ENCODE measurements at places on chromosomes 3 and 15. TPM values are rescaled to one million over a fixed set of nuclear protein-coding genes. Genes with fewer than 3 reads are reported as not detected.

DNA sequence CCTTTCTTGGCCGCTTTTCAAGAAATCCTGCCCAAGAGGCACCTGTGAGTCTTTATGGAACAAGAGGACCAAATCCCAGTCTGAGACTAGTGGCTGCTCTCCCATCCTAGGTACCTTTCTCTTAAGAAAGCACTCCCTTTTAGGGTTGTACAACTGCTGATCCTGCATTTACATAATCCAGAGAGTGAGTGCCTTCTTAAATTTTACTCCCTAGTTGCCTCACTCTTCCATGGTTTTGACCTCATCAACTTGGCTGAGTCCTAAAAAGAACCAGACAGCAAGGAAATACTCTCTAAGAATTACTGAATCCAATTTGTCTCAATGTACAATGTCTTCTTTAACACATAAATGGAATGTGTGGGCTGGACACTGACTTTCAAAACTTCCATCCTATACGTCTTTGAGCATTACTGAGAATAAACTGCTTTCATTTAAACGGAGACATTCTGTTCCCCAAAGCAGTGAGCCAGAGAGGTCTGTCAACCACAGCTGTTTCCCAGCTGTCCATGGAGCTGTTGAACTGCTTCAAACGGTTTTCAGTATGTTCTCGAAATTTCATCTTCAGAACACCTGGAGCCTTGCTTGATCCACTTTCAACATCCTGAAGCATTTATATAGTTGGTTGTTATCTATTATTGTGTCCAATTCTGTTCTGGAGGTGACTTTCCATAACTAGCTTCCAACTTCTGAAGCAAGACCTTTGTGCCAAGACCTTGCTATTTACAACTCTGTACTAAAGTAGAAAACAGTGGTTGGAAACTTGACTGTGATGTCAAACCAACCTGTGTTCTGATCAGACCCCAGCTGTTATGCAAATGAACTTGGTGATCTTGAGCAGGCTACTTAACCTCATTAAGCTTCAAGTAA, 179.1 kb downstream of the SLC9A9 start:
- no peak for DNase-seq

GRCh38 chr3:119998166-119998565, 96.1 kb downstream of the GSK3B start:
- DNase-seq = no peak

DNA sequence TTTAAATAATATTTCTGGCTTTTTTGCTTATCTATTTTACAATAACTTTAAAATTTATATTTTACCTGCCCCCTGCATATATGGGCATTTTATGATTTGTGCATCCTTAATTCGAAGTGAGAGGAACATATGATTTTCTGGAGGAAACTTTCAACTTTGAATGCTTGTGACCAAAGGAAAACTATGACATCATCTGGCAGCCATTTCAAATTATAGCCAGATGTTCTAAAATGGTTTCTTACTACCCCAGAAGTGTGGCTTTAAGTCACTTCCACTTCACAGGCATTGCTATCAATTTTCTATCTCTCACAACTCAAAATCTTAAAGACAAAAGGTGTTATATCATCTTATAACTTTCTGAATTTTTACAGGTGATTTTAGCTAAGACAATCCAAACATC, 508.8 kb downstream of the RBMS3 start:
- DNase-seq = no peak

Gene MASP1
- total RNA-seq = 0.48 TPM

DNA sequence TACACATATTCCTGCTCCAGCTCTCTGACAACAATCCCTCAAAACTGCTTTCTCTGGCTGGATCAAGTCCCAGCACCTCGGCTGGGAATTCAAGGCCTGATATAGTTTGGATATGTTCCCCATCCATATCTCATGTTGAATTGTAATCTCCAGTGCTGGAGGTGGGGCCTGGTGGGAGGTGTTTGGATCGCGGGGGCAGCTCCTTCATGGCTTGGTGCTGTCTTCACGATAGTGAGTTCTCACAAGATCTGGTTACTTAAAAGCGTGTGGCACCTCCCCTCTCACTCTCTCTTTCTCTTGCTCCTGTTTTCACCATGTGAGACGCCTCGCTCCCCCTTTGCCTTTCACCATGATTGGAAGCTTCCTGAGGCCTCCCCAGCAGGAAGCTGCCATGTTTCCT, 47.4 kb upstream of the SYN2 start:
- no peak for DNase-seq
